ENCODE measurements at places on chromosomes 4 and X.
A peak's percentile ranks its signal among the peaks of the same experiment; 100 is the strongest.

GRCh38 chrX:54808109-54808604 is 612 bp downstream of the MAGED2 start:
- DNase-seq = peak; percentile 29

GRCh38 chrX:44025555-44025954 is 52.4 kb upstream of the NDP start:
- no peak for DNase-seq

DNA sequence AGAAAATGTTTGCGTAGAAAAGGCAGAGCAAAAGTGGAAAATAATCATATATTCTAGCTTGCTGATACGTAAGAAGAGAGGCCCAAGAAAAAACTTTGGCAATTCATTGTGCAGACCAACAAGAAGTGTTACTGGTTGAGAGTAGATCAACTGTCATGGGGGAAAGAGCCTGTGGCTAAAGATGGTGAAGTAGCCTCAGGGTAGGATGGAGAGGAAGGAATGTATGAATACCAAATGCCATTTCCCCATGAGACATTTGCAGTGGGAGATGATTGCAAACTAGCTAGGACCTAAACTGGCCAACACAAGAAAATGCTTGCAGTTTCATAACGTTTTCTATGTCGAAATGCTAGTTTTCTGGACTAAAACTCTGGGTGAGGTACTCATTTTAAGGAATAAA is 47.7 kb upstream of the ADGRL3 start:
- DNase-seq = no peak

GRCh38 chr4:37793562-37793961 is 32.9 kb upstream of the PGM2 start:
- peak; percentile 5 for DNase-seq

GRCh38 chr4:29278585-29278984 is 1441.6 kb upstream of the PCDH7 start:
- DNase-seq = no peak

DNA sequence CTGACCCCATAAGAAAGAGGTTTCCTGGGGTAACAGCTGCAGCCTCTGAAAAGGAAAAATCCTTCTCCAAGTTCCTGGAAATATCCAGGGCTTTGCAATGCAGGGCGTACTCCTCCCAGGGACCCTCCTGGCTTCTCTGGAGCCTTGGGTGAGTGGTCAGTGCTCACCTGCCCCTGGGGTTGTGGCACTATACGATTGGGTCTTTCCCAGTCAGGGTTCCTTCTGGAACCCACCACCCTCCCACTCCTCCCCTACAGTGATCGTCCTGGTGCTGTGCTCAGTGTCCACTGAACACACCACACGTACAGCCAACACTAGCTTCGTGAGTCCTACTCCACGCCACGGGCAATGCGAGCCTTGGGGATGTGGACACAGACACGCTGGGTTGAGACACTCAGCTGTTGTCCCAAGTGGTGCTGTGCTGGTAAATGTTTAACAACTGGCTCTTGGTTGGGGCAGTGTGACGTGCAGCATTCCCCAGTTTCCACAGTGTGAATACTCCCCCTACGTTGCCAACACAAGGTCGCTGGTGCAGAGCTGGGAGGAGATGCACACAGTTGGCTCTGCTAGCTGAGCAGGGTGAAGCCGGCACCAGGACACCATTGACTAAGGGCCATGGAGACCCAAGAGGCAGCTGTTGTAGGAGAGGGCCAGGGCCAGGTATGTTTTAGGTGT is 65.4 kb downstream of the HTRA3 start:
- no peak for DNase-seq

DNA sequence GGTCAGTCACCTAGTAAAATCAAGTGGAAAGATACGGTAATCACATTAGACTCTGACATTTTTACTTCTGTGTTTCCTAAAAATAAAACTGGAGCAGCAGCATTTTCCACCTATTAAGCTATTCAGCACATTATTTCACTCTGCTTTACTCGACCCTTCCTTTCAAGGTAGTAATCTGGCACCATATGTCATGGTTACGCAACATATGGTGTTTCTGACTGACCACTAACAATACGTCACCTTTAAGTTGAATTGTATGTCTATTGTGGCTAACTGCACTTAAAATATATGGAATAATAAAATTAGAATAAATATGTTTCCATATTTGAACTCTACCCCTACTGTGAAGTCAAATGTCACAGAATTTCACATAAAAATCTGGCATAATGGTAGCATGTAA is 168.8 kb downstream of the CDS1 start:
- no peak for DNase-seq

GRCh38 chr4:88134536-88135355 is 23.7 kb downstream of the ABCG2 start:
- DNase-seq = no peak

GRCh38 chrX:9765072-9765736 is 443 bp downstream of the GPR143 start:
- DNase-seq = no peak

DNA sequence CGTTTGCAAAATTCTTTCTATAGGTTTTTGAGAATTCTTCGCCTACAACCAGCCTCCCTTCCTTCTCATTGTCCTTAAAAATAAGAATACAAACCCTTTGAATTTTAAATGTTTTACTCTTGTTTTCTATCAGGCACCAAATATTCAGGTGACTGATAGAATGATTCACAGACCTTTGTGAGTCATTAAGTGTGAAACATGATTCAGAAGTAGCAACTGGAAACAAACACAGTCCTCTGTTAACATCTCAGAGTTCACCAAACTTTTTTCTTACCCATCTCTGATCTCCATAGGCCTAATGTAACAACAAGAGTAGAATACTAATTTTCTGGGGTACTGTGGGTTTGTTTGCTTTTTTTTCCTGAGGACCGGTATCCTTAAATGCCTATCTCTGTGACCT is 63.4 kb upstream of the MAB21L2 start:
- no peak for DNase-seq

DNA sequence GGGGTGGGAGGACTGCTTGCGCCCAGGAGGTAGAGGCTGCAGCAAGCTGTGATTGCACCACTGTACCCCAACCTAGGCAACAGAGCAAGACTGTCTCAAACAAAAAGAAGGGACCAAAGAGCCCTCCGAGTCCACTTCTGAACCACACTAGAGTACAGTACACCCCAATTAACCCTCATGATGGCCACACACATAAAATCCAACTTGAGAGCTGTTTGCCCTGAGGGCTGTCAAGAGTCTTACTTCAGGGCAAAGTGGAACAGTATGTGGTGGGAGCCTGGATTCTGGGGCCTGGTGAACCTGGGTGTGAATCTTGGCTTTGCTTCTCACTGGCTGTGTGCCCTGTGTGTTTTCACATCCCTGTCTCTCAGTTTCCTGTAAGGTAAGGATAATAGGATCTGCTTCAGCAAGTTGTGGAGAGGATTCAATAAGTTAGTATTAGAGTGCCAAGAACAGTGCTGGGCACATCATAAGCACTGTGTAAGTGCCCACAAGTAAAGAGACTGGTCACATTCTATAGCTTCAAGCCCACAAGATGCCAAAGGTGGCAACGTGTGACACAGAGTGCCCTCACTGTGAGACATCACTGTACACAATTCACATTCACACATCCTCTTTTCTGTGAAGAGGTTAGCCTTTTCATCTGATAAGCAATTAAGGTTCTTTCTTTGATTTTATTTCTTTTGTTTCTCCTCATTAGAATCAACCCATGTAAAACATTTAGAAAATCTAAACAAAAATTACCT is 52.1 kb downstream of the LEF1 start:
- DNase-seq = no peak

- DNase-seq = no peak
These were observed 130.8 kb downstream of the PPARGC1A start for GRCh38 chr4:23759066-23759465.

DNA sequence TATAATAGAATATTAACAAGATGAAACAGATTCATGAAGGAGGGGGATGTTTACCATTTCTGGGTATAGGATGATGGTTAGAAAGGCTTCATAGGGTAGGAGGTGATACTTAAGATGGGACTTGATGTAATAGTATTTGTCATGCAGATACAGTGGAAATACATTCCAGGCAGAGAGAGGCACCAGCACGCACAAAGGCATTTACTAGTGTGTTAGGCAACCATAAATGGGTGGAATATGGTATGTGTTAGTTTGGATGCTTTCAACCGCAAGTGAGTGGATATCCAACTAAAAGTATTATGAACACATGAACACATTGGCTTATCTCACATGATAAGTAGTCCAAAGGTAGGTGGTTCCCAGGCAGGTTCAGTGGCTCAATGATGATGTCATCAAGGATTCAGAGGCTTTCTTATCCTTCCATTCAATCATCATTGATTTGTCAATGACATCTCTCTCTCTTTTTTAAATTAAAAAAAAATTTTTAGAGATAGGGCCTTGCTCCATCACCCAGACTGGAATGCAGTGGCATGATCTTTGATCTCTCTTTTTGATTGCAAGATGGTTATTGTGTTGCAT is 12.7 kb upstream of the STARD8 start:
- DNase-seq = no peak

DNA sequence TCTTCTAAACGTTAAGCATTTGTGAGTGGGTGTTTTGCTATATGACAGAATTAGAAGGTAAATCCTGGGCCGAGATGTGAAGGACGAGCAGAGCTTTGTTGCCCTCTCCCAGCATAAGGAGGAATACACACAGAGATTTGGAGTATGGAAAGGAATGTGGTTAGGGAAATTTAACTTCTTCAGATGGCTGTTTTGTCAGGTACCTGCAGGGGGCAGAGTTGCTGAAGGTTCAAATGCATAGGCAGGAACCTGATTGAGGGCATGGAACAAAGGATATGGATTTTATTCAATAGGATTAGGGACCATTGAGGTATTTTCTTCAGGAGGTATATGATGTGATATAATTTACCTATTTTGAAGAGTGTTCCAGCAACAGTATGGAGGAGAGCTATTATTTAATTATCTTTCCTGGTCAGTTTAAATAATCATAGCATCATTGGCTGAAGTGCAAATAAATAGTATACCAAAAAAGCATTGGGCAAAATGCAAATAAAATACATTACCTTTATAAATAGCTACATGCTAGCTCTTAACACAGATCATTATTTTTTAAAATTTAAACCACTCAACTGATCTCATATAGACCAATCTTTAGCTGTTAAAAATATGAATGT is 143.6 kb downstream of the SLIT2 start:
- peak; percentile 0 for DNase-seq

DNA sequence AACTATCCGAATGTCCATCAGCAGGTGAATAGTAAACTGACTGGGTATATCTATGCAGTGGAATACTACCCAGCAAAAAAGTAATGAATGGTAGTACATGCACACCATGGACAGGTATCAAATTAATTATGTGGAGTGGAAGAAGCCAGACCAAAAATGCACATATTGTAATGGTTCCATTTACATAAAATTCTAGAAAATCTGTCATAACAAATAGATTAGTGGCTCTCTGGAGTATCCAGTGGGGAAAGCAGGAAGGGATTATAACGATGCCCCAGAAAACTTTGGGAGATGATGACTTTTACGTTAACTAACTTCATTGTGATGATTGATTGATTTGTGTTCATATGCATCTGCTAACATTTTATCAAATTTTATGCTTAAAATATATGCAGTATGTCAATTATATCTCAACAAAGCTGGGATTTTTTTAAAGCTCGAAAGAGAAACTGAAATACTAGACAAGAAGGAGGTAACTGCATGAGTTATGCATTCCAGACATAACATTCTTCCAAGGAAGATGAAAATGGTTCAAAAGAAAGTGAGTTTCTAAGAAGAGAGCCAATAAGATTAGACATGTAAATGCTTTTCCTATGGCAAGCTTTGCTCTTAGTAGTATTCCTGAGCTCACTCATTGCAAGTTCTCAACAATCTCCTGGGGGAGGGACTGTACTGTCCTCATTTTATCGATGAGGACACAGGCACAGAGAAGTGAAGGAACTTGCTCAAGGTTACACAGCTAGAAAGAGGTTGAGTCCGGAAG is 58.6 kb upstream of the MSX1 start:
- no peak for DNase-seq

DNA sequence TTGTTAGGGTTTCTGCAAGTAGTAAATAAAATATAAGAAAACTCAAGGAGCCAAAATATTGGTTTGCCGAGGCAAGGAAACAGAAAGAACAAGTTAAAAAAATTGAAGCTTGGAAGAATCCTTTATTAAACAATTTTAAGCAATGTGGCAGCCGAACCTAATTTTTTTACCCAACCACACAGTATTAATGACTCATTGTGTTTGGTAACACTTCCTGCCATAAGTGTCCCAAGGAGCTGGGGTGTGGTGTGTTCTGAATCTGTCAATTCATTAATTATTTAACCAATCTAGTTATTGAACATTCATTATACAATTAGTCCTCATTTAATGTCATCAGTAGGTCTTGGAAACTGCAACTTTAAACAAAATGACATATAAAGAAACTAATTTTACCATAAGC is 19.3 kb upstream of the CPE start:
- no peak for DNase-seq

DNA sequence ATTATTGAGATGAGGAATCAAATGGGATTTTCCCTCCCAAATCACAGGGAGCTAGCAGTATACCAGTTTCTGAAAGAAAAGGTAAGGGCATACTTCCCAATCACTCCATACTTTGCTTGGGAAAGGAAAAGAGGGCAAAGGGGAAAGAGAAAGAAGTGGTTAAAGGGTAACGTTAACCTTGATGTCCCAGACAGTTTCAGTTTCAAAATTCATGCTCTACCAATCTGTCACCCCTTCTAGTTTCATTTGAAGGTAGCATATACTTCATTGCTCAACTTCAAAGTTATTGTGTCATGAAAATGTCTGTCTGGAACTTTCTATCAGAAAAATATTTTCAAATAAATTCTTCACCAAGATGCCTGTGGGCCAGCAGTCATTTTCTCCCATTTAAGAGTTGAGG is 16.0 kb downstream of the TNMD start:
- no peak for DNase-seq

GRCh38 chrX:95441836-95442235 is 1242.8 kb upstream of the DIAPH2 start:
- DNase-seq = no peak

GRCh38 chr4:184666670-184667069 is 17.1 kb downstream of the PRIMPOL start:
- no peak for DNase-seq

DNA sequence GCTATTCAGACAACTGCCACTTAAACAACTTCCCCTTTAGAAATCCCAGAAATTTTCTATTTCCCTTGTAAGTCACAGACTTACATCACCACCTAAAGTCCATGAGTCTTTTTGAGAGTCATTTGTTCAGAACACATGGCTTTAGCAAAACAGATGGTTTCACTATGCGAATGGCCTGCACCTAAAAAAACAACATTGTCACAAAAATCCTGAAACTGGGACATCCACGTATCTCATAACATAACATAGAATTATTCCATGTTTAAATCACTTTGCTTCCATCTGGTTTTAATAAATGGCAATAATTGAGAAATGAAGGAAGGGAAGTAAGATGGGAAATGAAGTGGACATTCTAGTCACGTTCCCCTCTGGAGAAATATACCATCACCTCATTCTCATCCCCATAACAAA is 155.3 kb upstream of the EDNRA start:
- DNase-seq = no peak

Data from T follicular helper cell (primary cell).